ENCODE measurements at places on chromosomes 2 and 18. TPM values are rescaled to one million over a fixed set of nuclear protein-coding genes. Genes with fewer than 3 reads are reported as not detected.

The SLC5A7 gene
- total RNA-seq: not detected

The BOD1L2 gene
- not detected for total RNA-seq

The GCKR gene
- total RNA-seq: not detected

The ONECUT2 gene
- total RNA-seq: not detected

The GPR39 gene
- total RNA-seq: not detected

The MRPL53 gene
- total RNA-seq: 115 TPM

The TRIM54 gene
- total RNA-seq: 0.22 TPM

The C2orf66 gene
- total RNA-seq: not detected

The LRATD1 gene
- not detected for total RNA-seq

The LGALSL gene
- 0.98 TPM for total RNA-seq

The SNORC gene
- 2.5 TPM for total RNA-seq

The RND3 gene
- not detected for total RNA-seq

The GCG gene
- not detected for total RNA-seq

The CDH2 gene
- total RNA-seq: not detected

The ASTL gene
- total RNA-seq: 16.2 TPM

The MAP3K19 gene
- not detected for total RNA-seq

The MAP4K4 gene
- 30.8 TPM for total RNA-seq
